Activated naive CD4-positive, alpha-beta T cell treated with anti-CD3 and anti-CD28 coated beads, Interleukin-2, amount 10 ng/mL, durations not matched to agents 7 days and 5 days (primary cell): ENCODE measurements at places on chromosomes 11 and 22.

DNA sequence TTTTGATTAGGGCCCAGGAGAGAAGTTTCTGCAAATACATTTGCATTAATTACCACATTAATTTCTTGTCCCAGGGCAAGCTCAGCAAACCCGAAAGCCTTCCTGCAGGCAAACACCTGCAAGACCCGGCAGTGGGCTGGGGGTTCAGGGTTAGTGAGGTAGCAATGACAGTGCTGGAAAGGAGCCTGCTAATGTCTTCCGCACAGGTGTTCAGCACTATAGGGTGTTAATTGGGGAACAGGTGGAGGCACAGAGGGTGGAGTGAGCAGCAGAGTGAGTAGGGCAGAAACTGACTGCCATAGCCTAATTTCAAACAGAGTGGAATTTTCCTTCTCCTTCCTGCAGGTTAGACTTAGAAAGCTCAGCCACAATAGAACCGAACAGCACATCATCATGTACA lies 50.9 kb upstream of the UBASH3B start:
- no peak overlapping the region for H3K4me3 ChIP-seq
- peaks cover 15% of the 10 kb centered on the region for H3K27me3 ChIP-seq
- no peaks in the 10 kb centered on the region for H3K4me1 ChIP-seq
- H3K27ac ChIP-seq: no peak overlapping the region

DNA sequence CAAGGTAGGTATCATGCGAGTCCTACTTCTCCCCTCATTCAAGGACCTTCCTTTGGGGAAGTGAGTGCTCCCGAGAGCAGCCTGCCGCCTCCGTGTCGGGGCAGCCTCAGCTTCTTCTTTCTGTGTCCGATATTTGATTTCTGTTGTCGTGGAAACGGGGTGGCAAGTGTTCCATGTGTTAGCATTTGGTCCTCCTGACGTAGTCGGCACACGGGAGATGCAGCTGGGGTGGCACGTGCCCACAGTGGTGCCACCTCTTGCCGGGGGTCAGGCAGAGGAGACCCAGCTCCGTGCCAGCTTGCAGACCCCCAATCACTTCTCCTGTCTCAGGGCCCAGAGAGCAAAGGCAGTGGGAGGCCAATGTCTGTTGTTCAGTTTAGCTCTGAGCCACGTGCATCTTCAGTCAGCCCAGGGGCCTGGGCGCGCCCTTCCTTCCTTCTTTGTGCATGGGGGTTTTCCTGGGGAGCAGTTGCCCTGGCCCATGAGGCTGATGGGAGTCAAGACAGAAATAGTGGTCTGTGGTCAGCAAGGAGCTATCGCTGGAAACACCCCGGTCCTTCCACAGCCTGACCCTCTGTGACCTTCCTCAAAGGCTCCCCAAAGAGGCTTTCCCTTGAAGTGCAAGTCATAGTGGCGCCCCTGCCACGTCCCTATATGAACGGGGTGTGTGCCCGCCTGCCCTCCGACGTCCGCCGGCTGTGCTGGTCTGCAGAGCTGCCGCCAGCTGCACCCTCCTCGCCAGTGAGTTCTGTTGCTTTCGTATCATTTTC lies 44.5 kb downstream of the PARVB start:
- H3K27ac ChIP-seq: peak overlapping the region; percentile 24
- H3K27me3 ChIP-seq: peaks cover 14% of the 10 kb centered on the region
- DNase-seq: no peak
- no peak overlapping the region for H3K4me3 ChIP-seq
- no peaks in the 10 kb centered on the region for H3K36me3 ChIP-seq

GRCh38 chr11:118105657-118106305 lies 19.0 kb upstream of the SMIM35 start:
- DNase-seq: no peak
- H3K4me1 ChIP-seq: no peaks in the 10 kb centered on the region
- no peak overlapping the region for H3K4me3 ChIP-seq
- no peaks in the 10 kb centered on the region for H3K36me3 ChIP-seq

GRCh38 chr22:27241430-27242321 lies 559.9 kb downstream of the MN1 start:
- no peak overlapping the region for H3K27ac ChIP-seq
- H3K4me3 ChIP-seq: no peak overlapping the region
- no peak for DNase-seq

GRCh38 chr22:41181349-41182241 lies 23.5 kb upstream of the L3MBTL2 start:
- no peaks in the 10 kb centered on the region for H3K27me3 ChIP-seq
- no peak overlapping the region for H3K27ac ChIP-seq
- H3K4me1 ChIP-seq: no peaks in the 10 kb centered on the region
- H3K4me3 ChIP-seq: no peak overlapping the region
- no peak for DNase-seq

DNA sequence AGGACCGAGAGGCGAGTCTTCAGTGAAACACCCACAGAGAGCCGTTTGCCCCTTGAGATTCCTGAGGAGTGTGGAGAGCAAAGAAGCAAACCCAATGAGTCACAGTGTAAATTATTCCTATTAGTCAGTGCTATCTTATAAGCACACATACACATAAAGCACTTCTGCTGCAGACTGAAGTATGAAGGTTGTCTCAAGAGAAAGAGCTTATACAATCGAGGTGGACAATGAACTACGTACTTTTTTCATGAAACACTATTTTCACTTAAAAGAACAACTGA lies 37.3 kb downstream of the GALNT18 start:
- H3K27me3 ChIP-seq: peaks cover 12% of the 10 kb centered on the region
- no peak overlapping the region for H3K4me3 ChIP-seq
- H3K4me1 ChIP-seq: no peaks in the 10 kb centered on the region
- DNase-seq: no peak

DNA sequence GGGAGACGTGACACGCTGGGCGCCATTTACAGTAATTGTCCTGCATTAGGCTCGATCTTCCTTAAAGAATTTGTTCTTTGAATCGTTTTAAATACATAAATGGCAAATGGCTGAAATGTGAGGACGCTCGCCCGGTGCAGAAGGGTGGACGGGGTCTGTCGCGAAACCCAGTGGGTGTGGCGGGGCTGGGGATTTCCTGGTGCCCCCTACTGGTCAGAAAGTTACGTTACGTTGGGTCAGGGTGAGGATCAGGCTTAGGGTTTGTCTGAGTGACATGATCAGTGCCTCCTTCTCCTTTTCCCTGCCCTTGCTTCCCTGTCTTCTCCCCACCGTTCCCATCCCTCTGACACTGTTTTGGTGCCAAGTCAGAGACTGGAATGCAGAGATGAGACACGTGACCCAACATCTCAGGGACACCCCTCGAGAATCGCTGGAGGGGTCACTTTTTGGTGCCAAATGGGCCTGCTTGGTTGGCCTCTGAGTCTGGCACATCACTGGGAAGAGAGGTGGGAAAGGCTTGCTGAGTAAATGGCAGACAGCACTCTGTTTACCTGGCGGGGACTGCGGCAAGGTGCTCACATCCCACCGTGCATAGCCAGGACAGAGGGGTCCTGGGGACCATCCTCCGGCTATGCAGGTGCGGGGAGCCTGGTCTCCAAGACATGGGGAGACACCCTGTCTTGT lies 1107.6 kb downstream of the BRD1 start:
- peak; percentile 19 for DNase-seq
- no peak overlapping the region for H3K27ac ChIP-seq
- no peak overlapping the region for H3K4me3 ChIP-seq

DNA sequence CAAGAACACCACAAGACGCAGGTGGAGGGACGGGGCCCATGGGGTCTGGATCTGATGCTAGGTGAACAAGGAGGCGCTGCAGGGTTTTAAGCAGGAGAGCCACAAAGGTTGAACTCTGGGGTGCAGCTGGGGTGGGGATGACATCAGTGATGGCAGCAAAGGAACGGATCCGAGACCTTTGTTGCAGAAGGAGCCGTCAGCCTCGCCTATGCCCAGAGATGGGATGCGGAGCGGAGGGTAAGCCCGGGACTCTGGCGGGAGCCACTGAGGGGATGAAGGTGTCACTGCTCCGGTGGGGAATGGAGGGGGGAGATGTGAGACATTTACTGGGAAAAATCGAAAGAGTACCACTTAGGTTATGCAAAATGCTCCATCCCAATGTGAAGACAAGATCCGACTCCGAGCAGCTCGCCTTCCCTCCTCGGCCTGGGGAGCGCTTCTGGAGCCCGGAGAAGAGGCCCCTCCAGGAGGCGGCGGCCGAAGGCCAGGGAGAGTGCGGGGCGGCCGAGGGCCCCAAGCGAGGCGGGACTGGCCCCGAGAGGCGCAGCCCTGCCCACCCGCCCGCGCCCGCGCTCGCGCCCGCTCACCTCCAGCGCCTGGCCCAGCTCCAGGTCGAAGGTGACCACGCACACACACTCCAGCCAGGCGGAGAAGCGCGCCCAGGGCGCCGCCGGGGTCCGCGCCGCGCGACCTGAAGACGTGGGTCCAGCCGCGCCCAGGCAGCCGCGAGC lies 422 bp downstream of the DENND6B start:
- peaks cover 58% of the 10 kb centered on the region for H3K27me3 ChIP-seq
- DNase-seq: no peak
- peak overlapping the region; percentile 15 for H3K27ac ChIP-seq

- H3K36me3 ChIP-seq: no peaks in the 10 kb centered on the region
- H3K27ac ChIP-seq: no peak overlapping the region
- no peak for DNase-seq
- H3K27me3 ChIP-seq: no peaks in the 10 kb centered on the region
- no peak overlapping the region for H3K4me3 ChIP-seq
Measured at GRCh38 chr11:1177020-1177770, 19.4 kb downstream of the MUC5AC start.

DNA sequence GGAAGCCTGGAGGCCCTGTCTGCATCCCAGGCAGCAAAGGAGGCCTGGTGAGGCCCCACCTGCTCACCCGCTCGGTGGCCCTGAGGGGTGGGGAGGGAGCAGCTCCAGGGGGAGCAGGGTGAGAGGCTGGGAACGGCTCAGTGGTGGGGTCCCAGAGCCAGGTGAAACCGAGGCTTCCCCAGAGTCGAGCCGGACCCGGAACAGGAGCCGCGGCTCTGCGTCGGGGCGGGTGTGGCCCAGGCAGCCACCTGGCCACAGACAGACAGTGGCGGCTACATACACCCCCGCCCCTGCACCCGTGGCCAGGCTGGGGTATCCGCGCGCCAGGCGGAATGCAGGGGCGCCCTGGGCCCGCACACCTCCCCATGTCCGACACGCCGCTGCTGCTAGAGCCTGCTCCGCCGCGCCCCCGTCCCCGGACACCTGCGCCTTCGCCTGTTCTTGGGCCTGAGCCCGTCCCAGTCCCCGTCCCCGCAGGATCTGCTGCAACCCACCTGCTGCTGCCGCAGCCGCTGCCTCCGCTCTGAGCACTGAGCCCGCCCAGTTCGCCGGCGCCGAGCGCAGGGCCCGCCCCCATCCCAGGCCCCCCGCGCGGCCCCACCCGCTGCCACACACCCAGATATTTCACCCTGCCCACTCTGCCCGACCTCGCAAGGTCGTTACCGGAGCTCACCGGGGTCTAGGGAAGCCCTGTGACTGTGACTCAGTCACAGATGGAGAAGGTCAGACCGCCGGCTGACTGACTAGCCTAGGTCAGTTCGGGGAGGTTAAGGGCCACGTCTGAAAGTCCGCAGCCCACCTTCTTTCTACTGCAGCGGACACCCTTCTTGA lies at the start of gene SLC7A4:
SLC7A4 (minus strand) TSS at position 525 of the 831 bp plus-strand sequence. CDS start 749 bp downstream, outside the sequence.
- H3K36me3 ChIP-seq: no peaks in the 10 kb centered on the region
- H3K27me3 ChIP-seq: peaks cover 73% of the 10 kb centered on the region
- DNase-seq: no peak
- H3K4me1 ChIP-seq: no peaks in the 10 kb centered on the region

DNA sequence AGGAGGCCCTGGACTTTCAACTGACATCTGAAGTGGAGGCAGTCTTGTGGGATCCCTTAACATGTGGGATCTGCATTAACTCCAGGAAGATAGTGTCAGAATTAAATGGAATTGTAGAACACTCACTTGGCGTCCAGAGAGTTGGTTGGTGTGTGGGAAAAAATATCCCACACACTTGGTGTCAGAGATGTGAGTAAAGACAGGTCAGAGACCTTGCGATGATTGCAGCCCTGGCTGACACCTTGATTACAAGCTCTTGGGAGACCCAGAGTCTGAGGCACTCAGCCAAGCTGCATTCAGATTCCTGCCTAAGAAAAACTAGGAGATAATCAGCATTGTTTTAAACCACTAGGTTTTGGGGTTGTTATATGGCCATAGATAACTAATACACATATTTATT lies 7.2 kb upstream of the TPCN2 start:
- DNase-seq: no peak
- H3K4me3 ChIP-seq: no peak overlapping the region
- no peak overlapping the region for H3K27ac ChIP-seq

DNA sequence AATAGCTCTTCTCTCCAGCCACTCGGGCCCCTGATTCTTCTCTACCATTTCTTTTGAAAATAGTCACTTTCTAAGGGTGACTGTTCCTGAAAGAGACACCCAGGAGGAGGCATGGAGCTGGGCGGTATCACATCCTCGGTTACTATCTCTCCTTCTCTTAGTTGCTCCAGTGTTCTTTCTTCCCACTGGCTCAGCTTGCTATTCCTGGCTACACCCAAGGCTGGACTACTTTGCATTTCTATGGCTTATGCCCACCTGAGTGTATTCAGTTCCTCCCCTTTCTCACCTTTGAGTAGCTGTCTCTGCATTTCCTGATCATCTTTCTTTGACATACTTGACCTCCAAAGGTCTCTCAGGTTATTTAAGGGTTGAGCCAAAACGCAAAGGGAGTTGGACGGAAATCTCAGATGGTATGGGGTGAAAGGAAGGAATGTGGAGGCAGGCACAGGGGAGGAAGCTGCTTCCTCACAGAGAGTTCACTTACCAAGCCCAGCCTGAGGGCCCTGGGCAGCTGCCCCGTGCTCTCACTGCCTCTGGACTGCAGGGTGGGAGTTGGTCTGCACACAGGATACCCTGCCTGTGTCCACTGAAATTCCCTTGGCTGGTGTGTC lies 155.7 kb downstream of the SNX19 start:
- H3K27me3 ChIP-seq: peaks cover 3% of the 10 kb centered on the region
- no peak for DNase-seq
- no peaks in the 10 kb centered on the region for H3K36me3 ChIP-seq
- no peak overlapping the region for H3K4me3 ChIP-seq
- no peak overlapping the region for H3K27ac ChIP-seq
- no peaks in the 10 kb centered on the region for H3K4me1 ChIP-seq

DNA sequence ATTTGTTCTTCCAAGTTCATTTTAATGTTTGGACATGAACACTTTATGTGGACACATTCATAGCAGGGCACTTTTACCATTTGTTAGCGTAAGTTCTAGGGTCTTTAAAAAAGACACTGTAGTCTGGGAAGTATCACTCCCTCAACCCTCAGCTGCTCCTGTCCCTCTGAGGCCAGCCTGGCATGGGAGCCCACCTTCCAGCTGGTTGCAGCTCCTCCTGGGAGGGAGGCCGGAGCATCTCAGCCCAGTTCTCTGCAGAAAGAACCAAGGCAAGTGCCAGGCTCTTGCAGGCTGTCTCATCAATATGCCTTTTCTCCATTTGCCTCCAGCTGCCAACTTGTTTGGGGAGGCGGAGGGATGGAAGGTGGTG lies 150.6 kb downstream of the OPCML start:
- H3K36me3 ChIP-seq: no peaks in the 10 kb centered on the region
- no peak for DNase-seq
- H3K27me3 ChIP-seq: no peaks in the 10 kb centered on the region
- H3K27ac ChIP-seq: no peak overlapping the region

- DNase-seq: no peak
- no peaks in the 10 kb centered on the region for H3K4me1 ChIP-seq
- no peak overlapping the region for H3K27ac ChIP-seq
Measured at GRCh38 chr11:8415195-8415594, 151.5 kb upstream of the LMO1 start.
